ENCODE measurements at places on chromosomes 16 and 17.

DNA sequence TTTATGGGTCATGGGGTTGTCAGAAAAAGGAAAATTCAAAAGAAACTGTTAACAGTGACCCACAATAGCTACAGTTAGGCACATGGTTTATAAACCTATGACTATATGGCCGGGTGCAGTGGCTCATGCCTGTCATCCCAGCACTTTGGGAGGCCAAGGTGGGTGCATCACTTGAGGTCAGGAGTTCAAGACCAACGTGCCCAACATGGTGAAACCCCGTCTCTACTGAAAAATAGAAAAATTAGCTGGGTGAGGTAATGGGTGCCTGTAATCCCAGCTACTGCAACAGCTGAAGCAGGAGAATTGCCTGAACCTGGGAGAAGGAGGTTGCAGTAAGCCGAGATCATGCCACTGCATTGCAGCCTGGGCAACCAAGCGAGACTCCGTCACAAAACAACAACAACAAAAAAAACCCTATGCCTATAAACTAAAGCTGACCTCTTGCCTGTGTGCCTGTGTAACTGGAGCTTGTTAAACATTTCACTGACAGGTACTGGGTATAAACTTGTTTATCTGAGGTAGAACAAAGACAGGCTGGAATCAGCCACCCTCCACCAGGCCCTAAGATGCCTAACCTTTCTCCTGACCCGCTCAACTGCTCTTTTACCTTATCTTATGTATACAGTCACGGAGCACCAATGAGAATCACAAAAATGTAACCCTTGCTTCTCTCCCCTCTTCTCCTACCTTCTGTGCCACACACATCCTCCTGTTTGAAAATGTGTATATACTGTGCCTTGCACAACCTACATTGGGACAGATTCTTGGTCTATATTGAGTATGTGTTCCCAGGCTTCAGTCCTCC is 62.9 kb upstream of the ATF7IP2 start:
- DNase-seq: no peak

DNA sequence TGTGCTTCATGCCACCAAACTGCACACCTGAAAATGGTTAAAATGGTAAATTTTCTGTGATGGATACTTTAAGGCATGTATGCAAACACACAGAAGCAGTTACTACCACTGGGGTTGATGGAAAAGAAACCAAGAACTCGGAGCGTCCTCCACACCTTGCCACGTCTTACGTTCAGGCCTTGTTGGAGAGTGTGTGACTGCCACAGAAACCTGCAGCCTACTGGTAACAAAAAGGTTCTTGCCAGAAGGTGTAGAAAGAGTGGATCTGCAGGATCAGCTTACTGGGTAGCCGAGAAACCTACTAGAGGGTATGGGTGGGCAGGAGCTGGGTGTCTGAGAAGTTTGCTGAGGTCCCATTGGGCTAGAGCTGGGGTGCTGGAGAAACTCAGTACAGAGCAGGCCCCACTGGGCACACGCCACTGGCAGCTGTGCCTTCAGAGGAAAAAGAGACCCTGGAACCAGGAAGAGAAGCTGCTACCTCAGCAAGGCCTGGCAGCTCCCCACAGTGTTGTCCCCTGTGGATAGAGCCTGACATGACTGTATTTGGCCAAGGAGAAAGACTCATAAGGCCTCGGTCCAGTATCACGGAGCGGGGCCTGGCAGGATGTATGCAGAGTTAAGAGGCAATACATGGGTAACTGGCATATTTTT is 204.6 kb downstream of the SEC14L1 start:
- DNase-seq: no peak

- DNase-seq: peak; percentile 40
Measured at GRCh38 chr16:3095869-3096268, 3.2 kb downstream of the ZSCAN10 start.

DNA sequence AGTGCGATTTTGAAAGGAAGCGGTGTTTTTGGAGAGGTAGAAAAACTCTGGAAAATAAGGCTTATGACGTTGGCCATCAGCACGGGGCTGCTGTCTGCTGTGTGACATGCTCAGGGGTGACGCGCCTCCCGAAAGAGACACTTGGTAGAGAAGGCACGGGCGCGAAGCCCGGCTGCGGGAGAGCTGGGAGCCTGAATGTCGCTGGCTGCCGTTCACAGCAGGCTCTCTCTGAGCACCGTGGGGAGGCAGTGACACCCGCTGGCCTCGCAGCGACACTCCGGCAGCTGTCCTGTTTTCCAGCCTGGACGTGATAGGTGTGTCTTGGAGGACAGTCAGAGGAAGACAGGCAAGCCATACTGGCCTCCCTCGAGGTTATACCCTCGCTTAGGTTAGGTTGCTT is 759.1 kb upstream of the RBFOX1 start:
- no peak for DNase-seq

GRCh38 chr17:4332296-4332970 is 34.0 kb downstream of the UBE2G1 start:
- no peak for DNase-seq

- DNase-seq: no peak
Measured at GRCh38 chr16:57613514-57613913, 14.9 kb upstream of the ADGRG1 start.

DNA sequence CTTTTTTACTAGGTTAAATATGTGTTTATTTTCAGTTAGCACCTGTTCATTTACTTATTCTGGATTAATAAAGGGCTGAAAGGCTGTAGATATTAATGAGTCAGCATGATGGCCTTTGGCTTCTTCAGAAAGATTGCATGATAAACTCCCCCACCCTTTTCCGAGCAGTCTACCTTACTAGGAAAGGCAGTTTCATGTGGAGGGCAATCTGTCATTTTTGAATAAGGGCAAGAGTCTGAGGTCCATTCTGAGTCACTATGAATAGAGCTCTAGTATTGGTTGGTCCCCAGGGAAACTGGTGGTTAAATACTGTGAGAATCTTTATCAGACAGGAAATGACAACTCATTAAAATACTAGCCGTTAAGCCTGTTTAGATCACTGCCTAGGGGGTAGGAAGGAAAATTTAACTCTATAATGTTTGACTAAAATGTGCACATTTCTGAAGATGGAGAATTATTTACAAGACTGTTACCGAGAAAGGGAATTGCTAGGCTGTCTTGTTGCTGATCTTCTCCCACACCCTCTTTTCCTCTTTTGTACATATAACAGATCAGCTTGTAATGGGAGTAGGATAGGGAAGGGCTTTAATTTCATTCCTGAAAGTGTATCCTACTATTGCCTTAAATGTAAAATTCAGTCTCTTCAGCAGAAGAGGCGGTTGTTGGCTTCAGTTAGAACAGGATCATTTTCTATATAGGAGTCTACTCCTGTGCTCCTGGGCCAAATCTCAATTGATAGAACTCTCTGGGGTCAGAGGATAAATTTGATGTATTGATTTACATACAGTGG is 63.3 kb downstream of the TUBD1 start:
- DNase-seq: peak; percentile 98

- no peak for DNase-seq
Measured at GRCh38 chr17:45409659-45410076, 23.0 kb downstream of the ARHGAP27 start.

DNA sequence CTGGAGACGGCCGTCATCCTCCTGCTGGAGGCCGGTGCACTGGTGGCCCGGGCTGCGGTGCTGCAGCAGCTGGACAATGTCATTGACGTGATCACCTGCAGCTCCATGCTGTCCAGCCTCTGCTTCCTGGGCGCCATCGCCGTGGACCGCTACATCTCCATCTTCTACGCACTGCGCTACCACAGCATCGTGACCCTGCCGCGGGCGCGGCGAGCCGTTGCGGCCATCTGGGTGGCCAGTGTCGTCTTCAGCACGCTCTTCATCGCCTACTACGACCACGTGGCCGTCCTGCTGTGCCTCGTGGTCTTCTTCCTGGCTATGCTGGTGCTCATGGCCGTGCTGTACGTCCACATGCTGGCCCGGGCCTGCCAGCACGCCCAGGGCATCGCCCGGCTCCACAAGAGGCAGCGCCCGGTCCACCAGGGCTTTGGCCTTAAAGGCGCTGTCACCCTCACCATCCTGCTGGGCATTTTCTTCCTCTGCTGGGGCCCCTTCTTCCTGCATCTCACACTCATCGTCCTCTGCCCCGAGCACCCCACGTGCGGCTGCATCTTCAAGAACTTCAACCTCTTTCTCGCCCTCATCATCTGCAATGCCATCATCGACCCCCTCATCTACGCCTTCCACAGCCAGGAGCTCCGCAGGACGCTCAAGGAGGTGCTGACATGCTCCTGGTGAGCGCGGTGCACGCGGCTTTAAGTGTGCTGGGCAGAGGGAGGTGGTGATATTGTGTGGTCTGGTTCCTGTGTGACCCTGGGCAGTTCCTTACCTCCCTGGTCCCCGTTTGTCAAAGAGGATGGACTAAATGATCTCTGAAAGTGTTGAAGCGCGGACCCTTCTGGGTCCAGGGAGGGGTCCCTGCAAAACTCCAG is 1.1 kb downstream of the MC1R start:
- DNase-seq: no peak

GRCh38 chr17:48599354-48599753 is 5.4 kb downstream of the HOXB6 start:
- DNase-seq: no peak

DNA sequence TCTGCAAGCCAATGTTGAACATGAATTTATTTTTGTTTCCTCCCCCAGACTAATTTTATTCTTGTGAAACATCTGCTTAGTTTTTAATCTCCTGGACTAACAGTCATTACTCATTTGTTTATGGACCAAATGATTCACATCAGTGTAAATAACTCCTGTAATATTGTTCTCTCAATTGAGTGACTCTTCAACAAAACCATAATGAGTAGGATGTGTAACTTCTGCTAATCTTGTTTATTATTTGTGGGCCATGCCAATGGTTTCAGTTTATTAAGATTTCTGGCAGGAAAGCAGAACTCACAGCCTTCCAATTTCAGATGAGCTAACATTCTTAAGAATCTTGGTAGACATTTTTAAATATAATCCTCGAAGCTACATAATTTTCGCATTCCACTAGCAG is 1216.3 kb upstream of the GOT2 start:
- no peak for DNase-seq

- no peak for DNase-seq
Measured at GRCh38 chr17:75915268-75915667, 10.6 kb upstream of the MRPL38 start.

DNA sequence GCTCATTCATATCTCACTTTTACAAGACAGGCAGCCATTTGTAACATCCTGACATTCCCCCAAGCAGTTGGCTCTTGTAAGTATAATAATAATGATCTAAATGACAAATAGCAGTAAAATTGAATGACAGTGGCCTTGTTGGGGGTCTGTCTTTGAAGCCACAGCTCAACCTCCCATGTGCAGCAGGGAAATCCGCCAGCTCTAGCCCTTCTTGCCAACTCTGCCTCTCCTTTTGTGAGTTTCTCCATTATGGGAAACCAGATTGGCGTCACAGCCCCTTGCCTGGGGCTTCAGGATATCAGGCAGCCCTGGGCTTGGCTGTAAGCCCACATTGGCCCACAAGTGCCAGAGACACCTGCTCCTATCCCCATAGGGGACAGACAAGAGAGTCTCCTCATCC is 70.4 kb upstream of the CACNG5 start:
- DNase-seq: no peak

GRCh38 chr16:56262148-56262547 is 70.9 kb downstream of the GNAO1 start:
- DNase-seq: no peak

GRCh38 chr16:31438414-31438813 is 4.2 kb downstream of the ZNF843 start:
- no peak for DNase-seq

- DNase-seq: no peak
Measured at GRCh38 chr16:5918567-5919130, 821.1 kb upstream of the EEF2KMT start.

- no peak for DNase-seq
Measured at GRCh38 chr16:27379919-27380318, 22.1 kb upstream of the IL21R start.

- DNase-seq: no peak
Measured at GRCh38 chr17:60493847-60494321, 32.2 kb downstream of the APPBP2 start.

DNA sequence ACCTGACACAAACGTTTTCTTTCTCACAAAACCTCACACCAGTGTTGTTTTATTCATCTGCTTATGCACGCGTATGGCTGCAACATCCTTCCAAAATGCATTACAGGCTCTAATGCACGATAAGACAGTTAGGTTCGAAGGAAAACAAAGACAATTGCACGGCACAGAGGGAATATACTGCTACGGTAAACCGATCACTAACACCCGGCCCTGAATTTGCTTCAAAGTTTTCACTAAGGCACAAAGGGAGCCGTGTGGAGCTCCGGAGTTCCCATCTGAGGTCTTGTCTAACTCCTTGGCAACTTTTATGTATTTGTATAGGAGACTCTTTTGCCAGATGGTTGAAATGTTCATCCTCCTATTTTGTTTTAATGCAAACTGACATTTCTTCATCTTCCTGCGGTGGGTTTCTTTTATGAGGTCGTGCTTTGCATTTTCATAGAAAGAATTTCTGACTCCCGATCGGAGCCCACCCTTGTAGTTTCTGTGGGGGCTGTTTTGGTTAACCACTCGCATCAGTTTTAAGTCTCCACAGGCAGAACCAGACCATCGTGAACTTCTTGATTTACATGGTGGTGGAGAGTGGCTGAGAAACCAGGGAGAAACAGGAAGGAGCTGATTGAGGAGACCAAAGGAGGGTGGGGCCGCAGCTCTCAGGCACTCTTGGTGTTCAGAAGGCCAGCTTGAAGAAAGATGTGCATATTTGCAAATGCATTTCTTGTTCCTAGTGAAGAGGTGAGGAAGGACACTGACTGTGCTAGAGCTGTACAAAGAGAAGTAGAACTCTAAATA is 516.8 kb downstream of the MAF start:
- DNase-seq: peak; percentile 1

- DNase-seq: no peak
Measured at GRCh38 chr16:868386-868755, 67.8 kb upstream of the GNG13 start.

DNA sequence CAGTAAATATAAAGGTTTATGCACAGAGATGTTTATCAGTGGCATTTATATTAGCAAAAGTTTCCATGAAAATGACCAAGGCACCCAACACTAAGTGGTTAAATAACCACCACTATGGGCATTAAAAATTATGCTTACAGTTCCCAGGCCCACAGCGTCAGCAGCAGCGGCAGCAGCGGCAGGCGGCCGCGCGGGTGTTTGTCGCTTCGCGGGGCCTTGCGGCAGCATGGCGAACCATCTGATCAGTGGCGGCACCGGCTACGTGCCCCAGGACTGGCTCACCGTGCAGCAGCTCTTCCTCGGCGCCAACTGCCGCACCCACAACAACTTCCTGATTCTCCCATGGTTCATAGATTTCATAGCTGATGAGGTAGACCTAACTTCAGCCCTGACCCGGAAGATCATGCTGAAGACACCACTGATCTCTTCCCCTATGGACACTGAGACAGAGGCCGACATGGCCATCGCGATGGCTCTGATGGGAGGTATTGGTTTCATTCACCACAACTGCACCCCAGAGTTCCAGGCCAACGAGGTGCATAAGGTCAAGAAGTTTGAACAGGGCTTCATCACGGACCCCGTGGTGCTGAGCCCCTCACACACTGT is 71.0 kb downstream of the GRIN2A start:
- no peak for DNase-seq

Data from Kasumi-1 (cell line).